ENCODE measurements at places on chromosomes 1 and 21.

DNA sequence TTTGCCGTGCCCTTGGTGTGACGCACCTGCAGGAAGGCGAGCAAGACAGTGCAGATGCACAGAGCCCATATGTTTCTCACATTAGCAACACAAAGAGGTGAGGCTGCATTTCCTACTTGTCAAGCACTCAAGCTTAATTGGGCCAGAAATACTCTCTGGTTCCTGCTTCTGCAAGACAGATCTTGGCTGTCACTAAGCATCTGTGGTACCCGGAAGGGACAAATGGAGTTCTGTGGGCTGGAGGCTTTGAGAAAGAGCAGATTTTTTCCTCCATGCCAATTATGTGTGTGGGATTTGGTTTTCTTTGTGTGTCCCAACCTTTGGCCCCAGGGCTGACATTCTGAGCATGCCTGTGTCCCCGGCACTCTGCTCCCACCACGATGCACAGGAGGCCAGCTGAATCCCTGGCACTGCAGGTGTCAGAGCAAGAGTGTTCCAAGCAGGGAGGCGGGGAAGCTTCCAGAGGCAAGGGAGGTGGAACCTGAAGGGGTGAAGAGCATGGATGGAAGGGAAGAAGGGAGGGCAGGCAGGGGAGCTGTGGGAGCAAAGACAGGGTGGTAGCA is 52.0 kb upstream of the STUM start:
- DNase-seq: no peak

GRCh38 chr1:153422450-153423068 is 6.2 kb downstream of the S100A7A start:
- no peak for DNase-seq

GRCh38 chr1:41659903-41660302 is 175.4 kb upstream of the EDN2 start:
- no peak for DNase-seq

DNA sequence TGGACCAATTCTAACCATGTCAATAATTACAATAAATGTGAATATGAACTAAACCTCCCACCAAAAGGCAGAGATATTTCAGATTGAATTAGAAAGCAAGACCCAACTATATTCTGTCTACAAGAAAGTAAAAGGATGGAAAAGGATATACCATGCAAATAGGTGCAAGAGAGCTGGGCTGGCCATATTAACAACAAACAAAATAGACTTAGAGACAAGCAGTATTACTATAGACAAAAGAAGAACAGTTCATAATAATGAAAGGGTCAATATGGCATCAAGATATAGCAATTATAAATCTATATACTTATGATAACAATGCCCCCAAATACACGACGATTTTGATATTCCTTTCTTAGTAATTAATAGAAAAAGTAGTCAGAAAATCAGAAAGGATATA is 67.3 kb upstream of the IFFO2 start:
- no peak for DNase-seq

- DNase-seq: no peak
Observed at GRCh38 chr1:228267962-228268880, 60.4 kb downstream of the OBSCN start.

GRCh38 chr21:30847627-30848500 is 18.3 kb upstream of the KRTAP7-1 start:
- no peak for DNase-seq

GRCh38 chr1:113333056-113333455 is 57.3 kb upstream of the MAGI3 start:
- DNase-seq: no peak

- DNase-seq: no peak
Observed at GRCh38 chr1:238360474-238360873, 469.8 kb upstream of the ZP4 start.

GRCh38 chr1:116806245-116806644 is 52.0 kb downstream of the CD2 start:
- no peak for DNase-seq

DNA sequence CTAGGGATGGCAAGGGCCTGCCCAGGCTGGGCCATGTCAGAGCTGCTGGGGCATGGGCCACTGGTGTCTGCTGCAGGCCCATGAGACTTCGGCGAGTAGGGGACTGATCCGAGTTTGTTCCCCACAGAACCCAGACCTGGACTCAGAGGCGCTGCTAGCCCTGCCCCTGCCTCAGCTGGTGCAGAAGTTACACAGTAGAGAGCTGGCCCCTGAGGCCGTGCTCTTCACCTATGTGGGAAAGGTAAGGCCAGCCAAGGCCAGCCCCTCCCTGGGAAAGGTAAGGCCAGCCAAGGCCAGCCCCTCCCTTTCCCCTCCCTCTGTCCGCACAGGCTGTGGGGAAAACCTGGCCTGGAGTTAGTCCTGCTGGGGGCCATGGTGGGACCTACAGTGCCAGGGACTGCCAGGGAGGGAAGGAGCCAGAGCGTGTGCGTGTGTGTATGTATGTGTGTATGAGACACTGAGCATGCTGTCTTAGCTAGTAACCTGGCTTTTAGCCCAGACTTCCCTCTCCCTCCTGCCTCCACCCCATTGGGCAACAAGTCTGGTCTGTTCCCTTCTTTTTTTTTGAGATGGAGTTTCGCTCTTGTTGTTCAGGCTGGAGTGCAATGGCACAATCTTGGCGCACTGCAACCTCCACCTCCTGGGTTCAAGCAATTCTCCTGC is 8.0 kb downstream of the FAAH start:
- DNase-seq: peak; percentile 77

- no peak for DNase-seq
Observed at GRCh38 chr1:89884718-89885596, 64.1 kb downstream of the LRRC8D start.

- DNase-seq: no peak
Observed at GRCh38 chr1:240967070-240967724, 355.2 kb upstream of the GREM2 start.

DNA sequence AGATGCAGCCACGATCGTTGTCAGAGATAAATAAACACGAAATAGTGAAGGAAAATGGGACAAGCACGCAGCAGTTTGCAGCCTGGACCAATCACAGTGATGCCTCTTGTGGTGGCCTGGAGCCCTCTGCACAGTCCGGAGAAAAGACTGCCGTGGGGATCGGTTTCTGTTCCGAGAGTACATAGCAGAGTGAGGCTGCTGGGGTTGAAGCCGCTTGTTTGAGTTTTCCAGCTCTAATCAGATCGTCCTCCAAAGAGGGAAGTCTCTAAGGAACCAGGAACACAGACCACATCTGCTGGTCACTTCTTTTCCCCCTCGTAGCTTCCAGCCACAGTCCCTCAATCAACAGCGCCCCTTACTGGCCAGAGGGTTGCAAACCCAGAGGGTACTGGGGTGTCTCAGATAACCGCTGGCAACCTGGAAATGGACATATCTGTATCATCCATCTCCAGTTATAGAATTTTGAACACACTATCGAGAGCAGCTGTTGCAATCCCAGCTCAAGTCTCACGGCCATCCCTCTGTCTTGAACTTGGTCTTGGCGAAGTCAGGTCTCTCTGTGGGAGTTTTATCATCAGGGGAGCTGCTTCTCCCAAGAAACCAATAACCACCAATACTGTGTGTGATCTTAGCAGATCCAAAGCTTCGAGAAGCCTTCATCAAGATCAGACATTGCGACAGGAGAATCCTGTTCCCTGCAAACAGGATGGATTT is 57.4 kb downstream of the OLIG1 start:
- no peak for DNase-seq

- no peak for DNase-seq
Observed at GRCh38 chr1:81617308-81617967, 183.3 kb upstream of the ADGRL2 start.

DNA sequence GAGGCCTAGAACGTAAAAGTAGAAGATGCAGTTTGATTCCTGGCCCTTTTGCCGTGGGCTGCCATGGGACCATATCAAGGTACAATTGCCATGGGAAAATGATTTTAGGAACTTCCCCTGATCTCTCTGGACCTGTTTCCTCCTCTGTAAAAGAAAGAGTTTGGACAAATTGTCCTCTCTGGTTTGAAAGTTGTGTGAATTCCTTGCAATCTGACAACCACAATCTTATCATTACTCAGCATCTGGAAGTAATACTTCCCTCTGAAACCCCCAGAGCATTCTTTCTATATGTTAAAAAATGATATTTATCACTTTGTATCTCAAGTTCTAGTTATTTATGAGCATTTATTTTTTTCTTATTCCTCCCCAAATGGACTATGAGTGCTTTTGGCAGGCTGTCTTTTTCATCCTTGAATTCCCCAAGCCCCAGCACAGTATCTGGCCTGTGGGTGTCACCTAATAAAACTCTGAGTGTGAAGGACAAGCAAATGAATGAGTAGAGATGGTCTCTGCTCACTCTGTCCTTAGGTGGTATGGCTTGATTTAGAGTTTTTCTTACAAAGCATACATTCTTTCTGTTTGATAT is 181.1 kb downstream of the DYRK1A start:
- no peak for DNase-seq

- no peak for DNase-seq
Observed at GRCh38 chr1:4963251-4963650, 308.8 kb downstream of the AJAP1 start.

DNA sequence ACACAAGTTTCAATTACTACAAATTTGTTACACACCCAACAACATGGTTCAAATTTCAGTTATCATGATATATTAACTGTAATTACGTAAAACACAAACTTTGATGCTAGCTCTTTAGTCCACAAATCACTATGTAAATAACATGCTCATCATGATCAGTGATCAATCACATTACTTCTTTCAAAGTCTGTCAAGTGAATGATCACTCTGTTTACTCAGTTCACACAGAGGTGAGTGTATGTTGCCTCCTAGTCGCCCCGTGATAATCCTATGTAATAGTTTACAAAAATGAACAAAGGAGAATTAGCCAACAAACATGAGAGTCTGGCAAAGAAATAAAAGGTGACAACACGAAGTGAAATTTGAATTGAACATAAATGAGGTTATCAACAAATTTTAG is 14.3 kb downstream of the EDEM3 start:
- DNase-seq: no peak

GRCh38 chr1:23597635-23598388 is 38.5 kb upstream of the ID3 start:
- DNase-seq: peak; percentile 29

- DNase-seq: no peak
Observed at GRCh38 chr21:42037516-42037915, 27.4 kb upstream of the ZBTB21 start.

DNA sequence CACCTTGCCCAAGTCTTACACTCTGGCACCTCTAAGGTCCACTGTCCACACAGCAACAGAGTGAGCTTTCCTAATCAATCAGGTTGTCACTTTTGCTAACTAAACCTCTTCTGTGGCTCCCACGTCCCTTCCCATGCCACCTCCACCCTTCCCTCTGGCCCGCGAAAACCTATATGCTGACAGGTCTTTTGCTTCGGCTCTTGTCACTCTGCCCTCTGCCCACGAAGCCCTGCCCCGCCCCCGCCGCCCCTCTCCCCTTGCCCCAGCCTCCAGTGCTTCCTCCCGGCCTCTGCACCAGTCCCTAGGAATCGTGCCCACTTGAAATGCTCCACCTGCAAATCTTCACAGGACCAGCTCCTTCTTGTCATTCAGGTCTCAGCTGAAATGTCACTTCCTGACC is 8.1 kb downstream of the TP53BP2 start:
- DNase-seq: no peak

- DNase-seq: peak; percentile 64
Observed at GRCh38 chr1:37181425-37181824, 147.1 kb upstream of the GRIK3 start.
